NCI-H1048 (cell line): ENCODE measurements at places on chromosomes 7 and 10.

- no peak for DNase-seq
These were observed 31.8 kb downstream of the AP3M1 start for GRCh38 chr10:74118804-74119203.

GRCh38 chr7:127886248-127886647, 145.0 kb downstream of the LRRC4 start:
- DNase-seq, result no peak

- DNase-seq, result no peak
These were observed 431.2 kb upstream of the IGFBP3 start for GRCh38 chr7:46352004-46352954.

- DNase-seq, result no peak
These were observed 212.5 kb downstream of the EMX2 start for GRCh38 chr10:117754770-117755658.

- no peak for DNase-seq
These were observed 99.9 kb downstream of the PRLHR start for GRCh38 chr10:118495499-118495898.

DNA sequence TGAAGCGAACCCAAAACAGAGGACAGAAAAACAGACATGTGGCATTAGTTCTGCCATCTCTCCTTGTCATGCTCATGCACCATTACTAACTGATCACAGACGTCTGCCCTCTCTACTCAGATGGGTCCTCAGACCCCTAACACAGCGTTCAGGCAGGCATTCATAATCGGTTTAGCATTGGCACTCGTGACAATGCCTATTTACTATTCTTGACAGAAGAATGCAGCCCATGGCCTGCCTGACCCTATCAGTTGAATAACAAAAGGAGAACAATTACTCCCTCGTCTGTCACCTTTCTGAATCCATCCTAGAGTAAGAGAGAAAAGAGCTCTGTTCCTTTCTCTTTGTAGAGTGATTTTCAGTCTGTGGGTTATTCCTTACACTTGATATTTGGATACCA, 194.6 kb upstream of the PHYHIPL start:
- DNase-seq, result no peak

GRCh38 chr7:84452618-84453017, 258.0 kb upstream of the SEMA3A start:
- DNase-seq, result no peak

GRCh38 chr10:132580143-132580542, 42.6 kb downstream of the INPP5A start:
- no peak for DNase-seq

DNA sequence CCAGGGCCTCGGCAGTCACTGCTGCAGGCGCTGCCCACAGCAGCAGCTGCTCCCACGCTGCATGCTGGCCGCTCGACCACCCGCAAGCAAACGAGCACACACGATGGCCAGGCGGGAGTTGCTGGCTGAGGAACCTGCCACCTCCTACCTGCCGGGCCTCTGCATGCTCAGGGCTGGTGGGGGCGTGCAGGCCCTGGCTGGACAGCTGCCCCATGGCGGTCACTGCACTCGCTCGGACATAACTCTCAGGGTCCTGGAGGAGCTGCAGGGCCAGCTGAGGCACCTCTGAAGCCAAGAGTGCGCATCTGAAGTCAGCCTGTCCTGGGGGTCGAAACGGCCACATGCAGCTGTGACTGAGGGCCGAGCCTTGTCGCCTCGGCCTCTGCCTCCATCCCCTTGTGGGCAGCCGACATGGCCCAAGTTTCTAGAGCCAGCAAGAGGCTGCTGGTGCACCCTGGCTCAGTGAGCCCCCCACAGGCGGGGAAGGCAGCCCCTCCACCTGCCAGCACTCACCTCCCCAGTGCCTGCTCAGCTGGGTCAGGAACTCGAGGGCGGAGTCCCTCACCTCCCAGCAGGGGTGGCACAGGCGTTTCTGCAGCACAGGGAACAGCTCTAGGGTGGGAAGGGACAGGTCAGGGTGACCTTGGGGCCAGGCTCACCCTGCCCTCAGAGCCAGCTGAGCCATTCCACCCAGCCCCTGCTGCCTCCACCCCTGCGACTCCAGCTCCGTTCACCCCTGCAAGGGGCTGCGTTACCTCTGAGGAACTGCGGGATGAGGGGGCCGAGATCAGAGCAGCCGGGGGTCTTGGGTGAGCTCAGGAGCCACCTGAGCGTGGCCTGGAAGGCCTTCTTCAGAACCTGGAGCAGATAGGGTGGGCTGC, 16.1 kb downstream of the BRAT1 start:
- DNase-seq, result no peak
